NCI-H510A treated with DMSO at 0.1 percent for 48 hours (cell line): ENCODE measurements at places on chromosomes 4 and X.

DNA sequence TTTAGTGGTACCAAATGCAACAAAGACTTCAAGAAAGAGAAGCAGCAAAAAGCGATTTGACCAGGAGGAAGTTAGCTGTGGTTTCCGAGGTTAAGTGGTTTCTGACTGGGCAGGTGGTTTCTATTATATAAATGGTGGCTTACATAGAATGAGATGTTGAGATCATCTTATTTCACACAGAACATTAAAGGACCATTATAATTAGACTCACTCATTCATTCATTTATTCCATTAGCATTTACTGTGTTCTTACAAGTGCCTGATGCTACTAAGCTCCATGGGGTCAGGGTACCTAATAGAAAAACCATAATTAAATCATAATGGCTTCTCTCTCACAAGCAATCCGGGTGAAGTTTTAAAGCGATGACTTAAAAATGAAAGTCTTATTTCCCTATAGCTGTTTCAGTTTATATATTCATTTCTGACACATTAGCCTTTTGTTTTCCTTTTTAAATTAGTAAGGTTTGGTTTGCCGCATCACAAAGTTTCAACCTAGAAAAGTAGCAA is 10.6 kb downstream of the TSPAN6 start:
- DNase-seq, result no peak

- peak; percentile 8 for DNase-seq
These were observed 247.9 kb upstream of the EPHA5 start for GRCh38 chr4:65918212-65918611.

- no peak for DNase-seq
These were observed at the start of gene IL9R for GRCh38 chrX:155997436-155997835. TSS of gene IL9R (plus strand) at chrX:155997696. CDS start at chrX:155997760, 64 bp downstream.

DNA sequence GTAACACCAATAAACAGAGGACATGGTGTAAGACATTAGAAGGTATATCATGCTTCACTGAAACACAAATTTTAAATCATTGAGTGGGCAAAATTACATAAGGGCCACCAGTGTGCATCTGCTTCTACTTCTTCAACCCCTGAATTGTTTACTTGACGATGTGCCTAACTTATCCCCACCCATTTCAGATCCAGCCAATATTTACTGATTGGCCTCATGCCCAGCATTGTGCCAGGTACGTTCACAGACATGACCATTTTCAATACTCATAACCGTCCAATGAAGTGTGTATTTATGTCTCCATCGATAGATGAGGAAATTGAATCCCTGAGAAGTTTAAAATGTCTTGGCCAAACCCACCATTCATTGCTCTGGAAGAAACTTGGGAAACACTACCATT is 208.3 kb upstream of the MID1 start:
- DNase-seq, result peak; percentile 72

DNA sequence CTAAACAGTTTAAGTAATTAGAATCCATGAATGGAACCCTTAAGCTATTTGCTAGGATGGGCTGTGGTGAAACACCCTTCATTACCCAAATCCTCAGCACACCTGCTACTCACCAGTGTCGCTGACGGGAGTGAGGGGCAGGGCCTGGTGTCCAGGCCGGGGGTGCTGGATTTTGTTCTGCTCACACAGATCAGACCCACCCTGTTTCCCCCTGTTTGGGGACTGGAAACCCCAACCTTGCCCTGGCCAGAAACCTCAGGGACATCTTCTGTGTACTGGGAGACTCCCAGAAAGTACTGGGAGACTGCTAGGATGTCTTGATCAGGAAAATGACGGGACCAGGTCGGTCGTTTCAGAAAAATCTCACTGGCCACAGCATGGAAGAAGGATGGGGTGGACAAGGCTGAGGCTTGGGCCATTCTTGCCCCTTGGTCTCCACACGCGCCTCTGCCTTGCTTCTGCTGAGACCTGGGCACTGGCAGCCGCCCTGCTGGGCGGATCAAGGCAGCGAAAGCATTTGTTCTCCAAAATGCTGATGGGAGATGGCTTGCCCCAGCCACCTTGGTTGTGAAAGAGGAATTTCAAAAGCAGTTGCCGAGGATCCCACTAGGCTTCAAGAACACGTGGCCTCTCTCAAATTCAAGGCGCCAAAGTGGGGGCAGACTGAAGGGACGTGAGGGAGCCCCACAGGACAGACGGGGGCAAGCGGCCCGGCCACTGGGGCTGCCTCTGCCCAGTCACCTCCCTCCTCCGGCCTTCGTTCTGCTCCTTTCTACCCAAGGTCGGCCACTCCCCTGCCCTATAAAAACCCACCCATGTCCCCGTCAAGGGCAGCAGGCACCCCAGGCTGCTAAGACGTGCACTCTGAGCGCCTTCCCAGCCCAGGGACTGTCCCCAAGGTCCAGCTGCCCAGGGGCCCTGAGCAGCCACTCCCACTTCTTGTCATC is 23.5 kb upstream of the PDE6B start:
- no peak for DNase-seq
